ENCODE measurements at places on chromosomes 7 and 10.

GRCh38 chr10:127612-128432, 7.4 kb upstream of the ZMYND11 start:
- DNase-seq = no peak

DNA sequence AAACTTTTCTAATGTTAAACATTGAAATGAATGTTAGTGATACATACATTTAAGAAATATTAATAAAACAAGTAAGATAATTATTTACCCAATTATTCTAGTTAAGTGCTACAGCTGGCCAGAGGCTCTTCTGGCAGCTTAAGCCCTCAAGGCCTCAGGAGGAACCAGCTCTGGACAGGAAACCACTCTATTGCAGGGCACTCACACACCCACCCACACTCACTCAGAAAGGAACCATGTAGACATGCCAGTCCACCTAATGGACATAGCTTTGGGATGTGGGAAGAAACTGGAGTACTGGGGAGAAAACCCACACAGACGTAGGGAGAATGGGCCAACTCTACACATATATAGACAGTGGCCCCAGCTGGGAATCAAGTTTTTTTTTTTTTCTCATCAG, 28.2 kb downstream of the UMAD1 start:
- no peak for DNase-seq

GRCh38 chr10:23351926-23352519, 7.4 kb upstream of the C10orf67 start:
- no peak for DNase-seq

- no peak for DNase-seq
These were observed 1061.1 kb downstream of the SORCS3 start for GRCh38 chr10:105702211-105702610.

GRCh38 chr10:7590271-7590670, 76.5 kb downstream of the ITIH5 start:
- no peak for DNase-seq

DNA sequence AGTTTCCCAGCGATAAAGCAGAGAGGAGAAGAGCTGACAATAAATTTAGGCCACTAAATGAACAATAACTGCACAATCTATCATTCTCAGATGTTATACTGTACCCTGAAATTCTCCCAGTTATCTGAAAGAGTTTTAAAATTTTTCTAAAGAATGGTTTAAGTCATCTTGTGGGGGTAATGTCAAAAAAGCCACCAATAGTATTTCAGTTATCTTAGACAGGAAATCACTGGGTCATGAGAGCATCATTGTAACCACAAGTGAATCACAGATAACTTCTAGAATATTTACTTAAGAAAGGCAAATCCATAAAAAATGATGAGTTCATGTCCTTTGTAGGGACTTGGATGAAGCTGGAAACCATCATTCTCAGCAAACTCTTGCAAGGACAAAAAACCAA, 147.1 kb downstream of the DNAJB9 start:
- DNase-seq = no peak

- DNase-seq = no peak
These were observed 207.2 kb downstream of the ZNF365 start for GRCh38 chr10:62581351-62581750.

- no peak for DNase-seq
These were observed at the start of gene TAS2R4 for GRCh38 chr7:141776374-141776773. Gene TAS2R4 (plus strand): TSS chr7:141776674. CDS start chr7:141778489, 1,815 bp downstream.
